ENCODE measurements at places on chromosomes 1 and 21.

DNA sequence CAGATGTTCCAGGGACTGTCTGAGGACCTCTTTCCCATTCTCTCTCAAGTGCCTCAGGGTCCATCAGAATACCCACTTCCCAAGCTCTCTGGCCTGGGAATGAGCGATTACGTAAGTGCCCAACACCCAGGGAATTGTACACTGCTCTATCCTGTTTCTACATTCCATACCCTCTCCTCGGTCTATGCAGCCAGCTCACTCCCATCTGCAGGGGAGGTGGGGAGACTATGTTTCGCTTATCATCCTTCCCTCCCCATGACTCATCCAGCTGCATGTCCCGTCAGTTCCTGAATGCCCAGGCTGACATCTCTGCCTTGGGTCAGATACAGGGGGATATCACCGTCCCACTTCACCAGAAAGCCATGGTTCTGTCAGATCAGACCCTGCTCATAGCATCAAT lies 34.5 kb upstream of the CD1D start:
- DNase-seq: no peak

- DNase-seq: no peak
Observed at GRCh38 chr1:36520771-36521420, 38.2 kb upstream of the CSF3R start.

DNA sequence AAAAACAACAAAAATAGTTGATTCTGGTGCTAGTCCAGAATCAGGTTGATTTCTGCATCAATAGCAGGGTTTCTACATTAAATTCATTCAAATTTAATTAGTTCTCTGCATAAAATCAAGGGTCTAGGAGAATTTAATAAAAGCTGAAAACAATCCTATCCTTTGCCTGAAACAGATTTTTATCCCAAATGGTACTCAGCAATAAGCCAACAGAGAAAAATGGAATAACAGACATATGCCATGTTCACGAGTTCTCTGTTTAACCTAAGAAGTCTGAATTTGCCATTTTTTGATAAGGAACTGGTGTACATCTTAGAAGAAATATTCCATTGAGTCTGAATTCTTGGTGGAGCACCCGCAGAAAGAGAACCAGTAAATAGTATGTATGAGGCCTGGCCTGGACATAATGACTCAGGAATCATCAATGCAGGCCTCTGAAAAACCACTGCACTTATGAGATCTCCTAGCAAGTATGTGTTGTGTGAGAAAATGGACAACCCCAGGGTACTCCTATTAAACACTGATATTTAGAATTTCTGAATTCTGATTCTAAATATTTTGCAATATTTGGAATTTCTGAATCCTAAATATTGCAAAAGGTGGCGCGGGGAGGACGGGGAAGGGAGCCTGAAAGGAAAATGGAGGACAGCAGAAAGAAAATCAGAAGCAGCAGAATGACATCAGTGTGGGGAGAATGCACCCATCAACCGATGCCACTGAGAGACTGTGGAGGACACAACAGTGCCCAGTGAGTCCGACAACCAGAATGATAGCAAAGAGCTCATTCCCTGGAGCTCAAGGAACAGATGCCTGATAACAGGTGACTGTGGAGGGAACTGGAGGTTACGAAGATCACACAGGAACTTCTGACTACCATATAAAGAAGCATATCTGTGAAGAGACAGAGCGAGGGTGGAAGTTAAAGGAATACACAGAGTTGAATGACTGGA lies 97.6 kb downstream of the APP start:
- no peak for DNase-seq

GRCh38 chr1:178580096-178580495 lies 67.2 kb downstream of the TEX35 start:
- no peak for DNase-seq

DNA sequence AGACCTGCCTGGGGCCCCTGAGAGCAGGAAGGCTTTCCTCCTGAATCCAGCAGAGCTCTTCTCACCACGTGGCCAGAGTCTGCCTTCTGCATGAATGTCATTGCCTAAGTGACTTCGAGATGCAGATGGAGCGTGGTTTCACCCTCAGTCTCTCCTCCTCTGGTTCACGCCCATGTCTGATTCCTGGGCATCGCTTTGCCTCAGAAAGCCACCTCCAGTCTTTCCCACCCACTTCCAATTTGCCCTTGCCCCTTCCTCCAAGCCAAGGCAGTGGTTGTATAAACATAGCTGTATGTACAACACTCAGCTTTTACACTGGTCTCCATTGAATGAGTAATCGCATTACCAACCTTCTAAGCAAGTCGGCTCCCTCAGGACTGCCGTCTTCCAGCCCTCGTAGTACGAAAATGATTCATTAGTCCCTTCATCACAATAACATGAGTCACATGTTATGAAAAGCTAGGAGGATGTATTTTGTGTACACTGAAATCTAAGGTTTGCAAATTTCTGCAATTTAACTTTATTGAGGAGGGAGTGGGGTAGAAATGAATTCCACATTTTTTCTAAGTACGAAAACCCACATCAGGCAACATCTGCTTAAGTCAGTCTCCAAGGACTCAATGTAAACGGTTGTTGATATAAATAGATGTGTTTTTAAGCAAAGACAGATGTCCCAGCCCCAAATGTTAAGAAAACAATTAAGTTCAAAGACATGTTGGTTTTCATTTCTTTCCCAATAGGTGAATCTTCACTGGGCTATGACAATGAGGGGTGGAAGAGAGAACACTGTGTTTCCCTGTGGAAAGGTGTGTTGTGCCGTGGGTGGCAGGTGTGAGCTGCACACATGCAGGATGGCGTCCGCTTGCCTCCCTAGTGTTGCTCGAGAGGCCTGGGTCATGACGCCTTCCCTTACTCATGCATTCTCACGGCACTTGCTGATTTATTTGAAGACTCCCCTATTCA lies 32.3 kb upstream of the ETS2 start:
- DNase-seq: no peak

DNA sequence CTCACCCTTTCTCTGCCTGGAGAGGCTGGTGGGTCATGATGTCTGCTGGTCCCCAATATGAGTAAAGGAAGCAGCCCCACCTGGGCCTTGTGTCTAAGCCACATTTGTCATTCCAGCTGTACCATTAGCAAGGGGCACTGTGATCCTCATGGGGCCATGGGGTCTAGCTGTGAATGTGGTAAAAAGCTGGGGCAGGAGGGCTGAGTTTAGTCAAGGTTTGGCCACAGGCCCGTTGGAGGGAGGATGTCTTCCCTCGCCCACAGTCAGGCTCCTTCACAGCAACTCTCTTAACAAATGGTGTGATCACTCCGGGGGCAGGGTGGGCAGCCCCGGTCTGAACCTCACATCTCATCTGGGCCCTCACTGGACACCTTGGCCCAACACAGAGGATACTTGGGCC lies 115.4 kb downstream of the DMRTB1 start:
- no peak for DNase-seq

GRCh38 chr1:27517907-27518718 lies 28.1 kb upstream of the WASF2 start:
- no peak for DNase-seq

- no peak for DNase-seq
Observed at GRCh38 chr1:228988664-228989063, 253.4 kb downstream of the RHOU start.

DNA sequence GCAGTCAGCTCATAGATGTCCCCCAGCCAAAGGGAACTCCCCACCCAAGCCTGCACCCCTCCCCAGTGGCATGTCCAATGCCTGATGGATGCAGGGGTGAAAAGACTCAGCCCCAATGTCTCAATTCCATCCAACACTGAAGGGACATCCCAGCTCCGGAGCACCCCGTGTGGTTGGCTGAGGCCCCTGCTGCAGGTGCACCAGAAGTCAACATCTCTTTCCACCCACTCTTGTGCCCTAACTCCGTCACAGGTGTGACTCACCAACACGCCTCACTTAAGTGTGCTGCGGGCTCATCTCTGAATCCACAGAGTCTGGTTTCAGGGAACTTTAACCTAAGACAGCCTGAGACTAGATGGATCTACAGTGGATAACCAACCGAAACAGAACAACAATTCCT lies 40.9 kb upstream of the ZBTB18 start:
- no peak for DNase-seq

DNA sequence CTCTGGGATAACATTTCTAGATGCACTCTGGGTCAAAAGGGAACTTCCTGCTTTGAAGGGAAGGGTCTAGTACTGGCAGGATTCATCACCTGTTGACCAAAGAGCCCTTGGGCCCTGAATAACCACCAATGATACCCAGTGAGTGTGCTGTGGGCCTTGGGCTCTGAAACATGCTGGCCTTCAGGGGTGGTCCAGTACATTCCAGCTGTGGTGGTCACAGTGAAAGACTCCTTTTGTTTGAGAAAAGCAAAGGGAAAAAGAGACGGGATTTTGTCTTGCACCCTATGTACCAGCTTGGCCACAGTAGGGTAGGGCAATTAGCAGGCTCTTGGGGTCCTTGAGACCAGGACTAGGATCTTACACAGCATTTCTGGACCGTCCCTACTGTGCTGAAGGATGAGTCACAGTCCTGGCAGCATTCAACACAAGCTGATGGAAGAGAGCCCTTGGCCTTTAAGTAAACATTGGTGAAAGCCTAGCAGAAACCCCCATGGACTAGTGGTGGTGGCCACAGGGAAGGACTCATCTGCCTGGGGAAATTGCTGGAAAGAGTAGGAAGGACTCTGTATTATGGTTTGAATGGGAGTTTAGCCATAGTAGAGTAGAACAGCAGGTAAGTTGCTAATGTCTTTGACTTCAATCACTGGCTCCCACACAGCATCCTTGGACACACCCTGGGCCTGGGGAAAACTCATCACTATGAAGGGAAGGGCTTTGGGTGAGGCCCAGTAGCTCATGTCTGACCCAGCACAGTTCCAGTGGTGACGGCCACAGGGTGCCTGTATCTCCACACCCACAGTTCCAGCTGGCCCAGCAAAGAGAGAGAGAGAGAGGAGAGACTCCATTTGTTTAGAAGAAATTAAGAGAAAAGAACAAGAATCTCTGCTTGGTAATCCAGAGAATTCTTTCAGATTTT lies 87.5 kb downstream of the COL24A1 start:
- no peak for DNase-seq

DNA sequence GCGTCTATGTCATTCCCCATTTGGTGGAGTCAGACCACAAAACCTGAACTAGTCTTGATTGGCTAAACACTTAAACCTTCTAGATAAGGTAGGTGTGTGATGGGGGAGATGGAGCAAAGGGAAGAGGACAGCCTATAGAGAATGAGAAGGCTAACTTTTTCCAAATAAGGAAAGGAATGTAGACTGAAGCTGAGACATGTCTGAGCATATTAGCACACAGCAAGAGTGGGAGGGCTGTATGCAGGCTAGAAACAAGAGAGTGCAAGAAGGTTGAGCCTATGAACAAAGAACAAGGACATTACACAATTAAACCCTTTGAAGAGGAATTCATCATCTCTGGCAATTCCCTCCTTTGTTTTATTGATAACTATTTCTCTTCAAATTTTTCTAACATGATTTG lies 89.2 kb upstream of the OLFM3 start:
- no peak for DNase-seq

GRCh38 chr1:215777370-215777925 lies 210.3 kb downstream of the KCTD3 start:
- DNase-seq: no peak

GRCh38 chr1:89767618-89768017 lies 53.2 kb upstream of the LRRC8D start:
- no peak for DNase-seq

DNA sequence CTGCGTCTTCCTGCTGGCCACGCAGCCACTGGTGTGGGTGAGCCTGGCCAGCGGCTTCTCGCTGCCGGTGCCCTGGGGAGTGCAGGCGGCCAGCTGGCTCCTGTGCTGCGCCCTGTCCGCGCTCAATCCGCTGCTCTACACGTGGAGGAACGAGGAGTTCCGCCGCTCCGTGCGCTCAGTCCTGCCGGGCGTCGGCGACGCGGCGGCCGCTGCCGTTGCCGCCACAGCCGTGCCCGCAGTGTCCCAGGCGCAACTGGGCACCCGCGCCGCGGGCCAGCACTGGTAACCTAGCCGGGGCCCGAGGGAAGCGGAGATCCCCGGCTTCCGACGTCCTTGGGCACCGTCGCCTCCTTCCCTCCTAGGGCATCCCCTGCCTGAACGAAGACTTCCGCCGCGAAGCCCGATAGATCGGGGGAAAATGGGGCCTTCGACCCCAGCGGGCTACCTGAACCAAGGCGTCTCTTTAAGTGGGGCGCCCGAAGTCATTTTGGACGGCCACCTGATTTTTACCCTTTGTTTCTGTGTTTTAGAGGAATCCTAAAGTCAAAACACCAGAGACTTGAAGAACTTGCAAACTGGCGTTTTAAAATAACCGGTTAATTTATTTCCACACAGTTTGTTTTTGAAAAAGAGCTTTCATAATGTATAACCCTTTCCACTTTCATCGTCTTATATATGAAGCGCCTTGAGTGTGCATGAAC lies 2.0 kb downstream of the GPR88 start:
- DNase-seq: no peak

All from stimulated activated CD8-positive, alpha-beta memory T cell treated with anti-CD3 and anti-CD28 coated beads, Interleukin-2, amount 100 ng/mL, for 1 hour (primary cell).